ENCODE measurements at places on chromosomes 11 and 22.
A peak's percentile ranks its signal among the peaks of the same experiment; 100 is the strongest.

- DNase-seq = peak; percentile 43
Observed at GRCh38 chr11:110818032-110818687, 105.9 kb upstream of the ARHGAP20 start.

GRCh38 chr11:1820463-1821325 lies 14.1 kb upstream of the SYT8 start:
- DNase-seq = no peak

DNA sequence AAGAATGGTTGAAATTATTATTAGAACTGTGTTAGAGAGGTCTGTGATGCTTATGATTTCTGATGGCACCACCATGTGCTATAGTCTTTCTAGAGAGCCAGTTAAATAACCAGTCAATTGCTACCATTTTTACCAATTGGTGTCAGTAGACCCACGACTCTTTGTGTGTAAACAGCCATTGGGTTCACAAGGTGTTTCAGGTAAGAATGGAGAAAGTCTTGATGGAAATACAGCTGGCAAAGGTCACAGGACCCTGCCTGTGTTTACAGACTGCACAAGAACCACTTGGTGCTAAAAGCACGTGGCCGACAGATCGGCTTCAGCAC lies 30.5 kb upstream of the OR10G7 start:
- no peak for DNase-seq

GRCh38 chr11:16287630-16288280 lies 68.6 kb downstream of the SOX6 start:
- no peak for DNase-seq

GRCh38 chr22:30824711-30825110 lies 130.0 kb downstream of the OSBP2 start:
- DNase-seq = no peak

DNA sequence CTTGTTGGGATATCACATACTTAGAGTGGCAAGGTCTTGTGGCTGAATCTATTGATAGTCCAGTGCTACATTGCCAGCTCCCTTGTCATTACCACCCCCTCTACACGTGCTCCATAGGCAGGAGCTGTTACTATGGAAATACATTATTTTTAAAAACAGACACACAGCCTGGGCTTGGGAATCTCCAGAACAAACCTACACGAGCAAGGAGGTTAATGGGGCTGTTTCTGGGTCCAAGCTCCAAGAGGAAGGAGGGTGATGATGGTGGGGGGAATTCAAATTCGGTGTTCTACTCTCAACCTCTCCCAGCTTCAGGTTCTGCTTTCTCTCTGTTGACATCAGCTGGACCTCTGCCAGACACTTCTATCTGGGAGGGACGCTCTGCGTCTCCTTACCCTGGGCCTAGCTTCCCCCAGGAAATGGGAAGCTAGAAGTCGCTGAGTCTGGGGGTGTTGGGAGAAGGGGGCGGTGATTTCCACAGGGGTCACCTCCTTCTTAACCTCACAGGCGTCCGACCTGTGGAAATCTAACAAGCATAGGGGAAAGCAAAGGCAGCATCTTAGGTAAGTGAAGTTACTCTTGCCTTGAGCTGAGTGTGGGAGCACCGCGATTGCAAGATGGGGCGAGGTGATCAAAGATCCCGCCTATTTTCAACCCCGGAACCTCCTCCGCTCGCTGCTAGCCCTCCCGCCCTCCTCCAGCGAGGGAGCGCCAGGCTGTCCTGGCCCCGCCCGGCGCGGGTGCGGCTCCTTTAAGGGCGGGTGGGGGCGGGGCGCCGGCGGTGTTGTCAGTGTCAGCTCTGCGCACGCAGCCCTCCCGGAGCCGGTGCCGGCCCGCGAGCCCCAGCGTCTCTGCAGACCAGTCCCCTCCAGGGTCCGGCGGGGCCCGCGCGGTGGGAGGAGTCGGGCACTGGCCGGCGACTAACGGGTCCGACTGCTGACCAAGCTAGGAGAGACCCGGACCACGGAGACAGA lies at the start of gene C2CD2L:
Gene C2CD2L (plus strand): TSS at position 781 of the 974 bp plus-strand sequence. CDS start 398 bp downstream, outside the sequence.
- DNase-seq = peak; percentile 93

DNA sequence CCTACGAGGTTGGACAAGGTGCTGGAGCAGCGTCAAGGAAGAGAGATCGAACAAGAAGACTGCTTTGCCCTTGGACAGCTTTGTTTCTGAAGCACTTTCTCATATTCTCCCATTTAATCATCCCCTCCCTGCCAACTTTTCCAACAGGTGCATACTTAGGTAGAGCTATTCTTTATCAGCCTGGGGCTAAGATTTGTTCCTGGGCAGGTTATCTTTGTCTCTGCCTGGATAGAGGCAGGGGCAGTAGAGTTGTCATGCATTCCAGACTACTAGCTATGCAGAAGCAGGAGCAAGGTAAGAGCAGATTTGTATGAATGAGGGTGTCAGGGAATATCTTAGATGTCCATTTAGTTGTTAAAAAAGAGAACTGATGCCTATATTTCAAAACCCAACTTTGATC lies 82.3 kb downstream of the PTPRJ start:
- DNase-seq = no peak

DNA sequence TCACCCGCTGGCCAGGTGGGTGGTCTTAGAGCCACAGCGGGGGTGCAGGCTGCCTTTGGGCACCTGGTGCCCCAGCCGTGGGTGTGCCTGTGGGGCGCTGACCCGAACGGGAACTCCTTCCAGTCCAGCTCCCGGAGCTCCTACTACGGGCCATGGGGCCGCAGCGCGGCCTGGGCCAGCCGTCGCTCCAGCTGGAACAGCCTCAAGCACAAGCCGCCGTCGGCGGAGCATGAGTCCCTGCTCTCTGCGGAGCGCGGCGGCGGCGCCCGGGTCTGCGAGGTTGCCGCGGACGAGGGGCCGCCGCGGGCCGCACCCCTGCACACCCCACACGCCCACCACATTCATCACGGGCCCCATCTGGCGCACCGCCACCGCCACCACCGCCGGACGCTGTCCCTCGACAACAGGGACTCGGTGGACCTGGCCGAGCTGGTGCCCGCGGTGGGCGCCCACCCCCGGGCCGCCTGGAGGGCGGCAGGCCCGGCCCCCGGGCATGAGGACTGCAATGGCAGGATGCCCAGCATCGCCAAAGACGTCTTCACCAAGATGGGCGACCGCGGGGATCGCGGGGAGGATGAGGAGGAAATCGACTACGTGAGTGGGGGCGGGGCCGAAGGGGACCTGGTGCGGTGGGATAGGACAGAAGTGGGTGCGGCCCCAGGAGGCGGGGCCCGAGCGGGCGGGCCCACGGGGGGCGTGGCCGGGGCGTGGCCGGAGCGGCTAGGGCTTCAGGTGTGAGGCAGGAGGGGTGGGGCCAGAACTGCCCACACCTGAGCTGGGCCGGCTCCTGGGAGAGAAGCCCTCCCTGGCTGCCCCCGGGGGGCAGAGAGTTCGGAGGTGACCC lies 91.5 kb downstream of the CACNA1I start:
- peak; percentile 87 for DNase-seq

- DNase-seq = no peak
Observed at GRCh38 chr11:85912414-85912813, 57.2 kb downstream of the CCDC83 start.

GRCh38 chr11:106276126-106276525 lies 198.7 kb downstream of the AASDHPPT start:
- DNase-seq = no peak

DNA sequence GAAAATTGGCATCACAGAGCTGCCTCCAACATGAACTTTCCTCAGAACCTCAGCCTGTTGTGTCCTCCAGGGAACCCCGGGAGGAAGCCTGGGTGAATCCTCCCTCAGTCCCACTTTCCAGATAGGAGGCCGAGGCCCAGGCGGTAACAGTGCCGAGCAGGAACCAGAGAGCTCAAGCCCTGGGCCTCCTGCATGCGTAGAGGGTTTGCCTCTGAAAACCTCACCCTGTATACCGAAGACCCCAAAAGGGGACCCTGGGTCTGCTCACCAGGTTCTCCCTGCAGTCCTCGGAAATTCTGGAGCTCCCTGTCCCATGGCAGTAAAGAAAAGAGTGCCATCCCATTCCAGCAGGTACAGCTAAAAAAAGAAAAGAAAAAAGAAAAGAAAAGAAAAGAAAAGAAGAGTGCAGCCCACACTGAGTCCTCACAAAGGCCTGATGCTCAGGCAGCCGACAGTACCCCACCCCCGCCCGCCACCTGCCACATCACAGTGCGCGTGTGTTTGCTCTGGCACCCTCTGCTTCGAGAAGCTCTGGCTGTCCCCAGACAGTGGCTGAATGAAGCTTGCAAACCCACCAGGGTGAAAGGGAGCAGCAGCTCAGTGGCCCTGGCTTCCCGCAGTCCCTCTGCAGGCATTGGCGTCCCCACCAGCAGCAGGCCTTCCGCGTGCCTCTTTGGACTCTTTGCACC lies 28.4 kb upstream of the FADD start:
- DNase-seq = no peak

GRCh38 chr22:36755316-36755715 lies 20.6 kb downstream of the IFT27 start:
- DNase-seq = no peak

GRCh38 chr11:73288192-73288872 lies 16.2 kb downstream of the P2RY6 start:
- no peak for DNase-seq

DNA sequence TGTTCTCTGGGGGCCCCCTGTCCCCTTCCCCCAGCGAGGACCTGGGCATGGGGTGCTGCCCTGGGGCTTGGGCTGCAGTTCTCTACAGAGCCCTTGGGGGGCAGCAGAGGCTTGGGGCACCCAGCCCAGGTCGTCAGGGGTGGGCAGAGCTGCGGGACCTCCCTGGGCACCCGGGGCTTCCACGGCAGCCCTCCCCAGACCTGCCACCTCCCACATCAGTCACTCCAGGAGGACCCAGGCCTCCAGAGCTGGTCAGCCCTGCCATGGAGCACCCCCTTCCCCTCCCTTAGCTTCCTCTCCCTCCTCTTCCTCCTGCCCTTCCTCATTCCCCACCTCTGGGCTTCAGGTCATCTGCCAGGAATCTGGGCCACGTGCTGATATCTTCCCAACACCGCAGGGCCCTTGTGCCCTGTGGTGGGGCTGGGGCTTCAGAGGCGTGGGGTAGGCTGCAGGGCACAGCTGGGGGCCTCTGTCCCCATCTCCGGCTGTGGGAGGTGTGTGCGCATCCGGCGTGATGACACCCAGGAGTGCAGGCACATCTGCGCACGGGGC lies 5.8 kb downstream of the TSPAN4 start:
- DNase-seq = peak; percentile 76

DNA sequence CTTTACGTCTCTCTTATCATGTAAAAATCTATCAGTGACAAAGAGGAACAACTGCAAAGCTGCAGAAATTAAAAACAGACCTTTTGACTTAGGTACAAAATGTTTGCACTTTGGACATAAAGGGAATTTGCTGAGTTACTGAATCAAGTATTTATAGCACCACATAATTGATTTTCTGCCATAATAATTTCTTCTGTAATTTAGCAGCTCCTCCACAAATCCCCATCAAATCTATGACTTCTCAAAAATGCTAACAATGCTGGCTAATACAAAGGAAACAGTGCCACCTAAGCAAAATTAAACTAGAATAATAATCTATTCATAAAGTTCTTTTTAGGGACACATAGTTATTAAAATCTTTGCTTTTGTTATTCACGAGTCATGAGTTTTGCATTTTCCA lies 215.1 kb downstream of the SWAP70 start:
- no peak for DNase-seq

DNA sequence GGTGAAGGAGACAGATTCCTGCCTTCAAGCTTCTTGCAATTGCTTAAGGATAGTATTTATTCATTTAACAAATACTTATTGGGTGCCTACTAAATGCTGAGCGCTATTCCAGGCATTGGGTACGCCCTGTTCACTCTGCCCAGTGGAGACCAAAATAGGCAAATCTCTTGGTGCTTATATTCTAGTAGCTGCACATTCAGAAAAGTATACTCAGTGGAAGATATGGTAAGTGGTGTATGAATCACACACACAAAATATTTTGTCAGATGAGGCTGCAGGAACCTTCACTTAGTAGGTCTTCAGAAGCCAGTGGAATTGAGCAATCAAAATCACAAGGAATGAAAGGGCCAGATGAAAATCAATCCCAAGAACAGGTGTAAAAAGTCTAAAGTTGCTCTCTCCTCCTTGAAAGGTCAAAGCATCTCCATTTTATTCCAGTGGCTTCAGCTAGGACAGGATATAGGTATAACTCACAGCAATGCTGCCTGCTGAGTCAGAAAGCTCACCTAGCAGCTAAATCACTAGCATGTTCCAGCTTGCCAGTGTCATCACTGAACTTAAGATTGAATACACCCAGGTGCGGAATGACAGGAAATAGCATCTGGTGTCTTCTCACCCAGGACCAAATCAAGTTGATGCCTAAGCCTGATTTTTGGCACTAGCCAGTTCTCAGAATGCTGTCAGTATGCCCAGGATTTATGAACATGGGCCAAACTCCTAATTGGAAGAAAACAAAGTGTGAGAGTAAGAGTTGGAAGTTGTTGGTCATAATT lies 83.9 kb downstream of the AMOTL1 start:
- DNase-seq = no peak

DNA sequence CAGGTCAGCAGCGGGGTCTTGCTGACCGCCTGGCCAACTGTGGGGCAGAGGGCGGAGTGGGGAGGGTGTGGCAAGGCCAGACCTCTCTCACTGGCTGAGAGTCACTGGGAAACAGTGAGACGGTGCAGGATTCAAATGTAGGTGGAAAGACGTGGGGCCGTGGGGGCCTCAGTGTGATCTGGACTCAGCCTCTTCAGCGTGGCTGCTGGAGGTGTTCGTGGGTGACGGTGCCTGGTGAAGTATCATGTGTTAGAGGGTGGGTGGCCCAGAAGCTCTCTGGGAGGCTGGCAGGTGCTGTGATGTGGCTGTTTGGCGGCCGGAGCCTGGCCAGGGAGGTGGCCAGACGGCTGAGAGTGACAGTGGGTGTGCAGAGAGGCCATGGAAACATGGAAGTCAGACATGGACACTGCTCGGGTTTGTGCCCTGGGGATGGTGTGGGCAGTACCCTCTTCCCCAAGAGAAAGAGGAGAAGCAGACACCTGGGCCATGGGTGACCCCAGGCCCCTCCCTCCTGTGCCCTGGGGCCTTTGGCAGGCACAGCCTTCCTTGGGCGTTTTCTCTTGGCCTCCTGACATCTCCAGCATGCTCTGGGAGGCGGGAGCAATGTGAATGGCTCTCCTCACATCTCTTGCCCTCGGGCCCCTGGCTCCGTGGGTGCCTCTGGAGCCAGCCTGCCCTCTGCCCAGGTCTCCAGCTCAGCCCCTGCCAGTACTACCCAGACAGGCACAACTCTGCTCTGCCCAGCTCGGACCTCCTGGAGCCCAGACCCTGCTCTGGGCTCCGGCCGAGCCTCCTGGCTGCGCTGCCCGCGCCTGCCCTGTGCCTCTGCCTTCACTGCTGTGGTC lies 10.1 kb upstream of the ACR start:
- DNase-seq = no peak

GRCh38 chr11:102385085-102386007 lies 38.3 kb downstream of the BIRC2 start:
- no peak for DNase-seq

- no peak for DNase-seq
Observed at GRCh38 chr11:83611031-83611430, 324.9 kb upstream of the CCDC90B start.

- DNase-seq = no peak
Observed at GRCh38 chr11:79482800-79483199, 42.0 kb upstream of the TENM4 start.

All from activated CD4-positive, alpha-beta T cell treated with anti-CD3 and anti-CD28 coated beads for 48 hours (primary cell).